T-helper 22 cell (primary cell): ENCODE measurements at places on chromosomes 1 and 21.

DNA sequence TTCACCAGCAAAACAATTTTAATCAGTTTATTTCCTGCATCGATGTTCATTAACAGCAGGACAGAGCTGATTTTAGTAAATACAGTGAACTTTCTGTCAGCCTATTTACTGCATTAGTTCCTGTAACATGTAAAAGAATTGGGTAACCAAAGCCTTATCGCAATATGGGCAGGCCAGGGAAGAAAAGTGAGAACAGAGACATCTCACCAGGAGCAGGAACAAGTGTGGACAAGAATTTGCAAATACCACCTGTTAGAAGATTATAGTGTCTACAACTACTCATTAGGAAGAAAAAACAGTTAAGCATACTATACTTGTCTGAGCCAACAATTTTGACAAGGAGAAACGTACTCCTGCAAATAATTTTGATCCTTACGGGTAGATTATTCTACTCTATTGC is 1293.9 kb downstream of the PLA2G4A start:
- DNase-seq, result no peak

GRCh38 chr1:10538646-10539355 is 64.1 kb downstream of the PEX14 start:
- no peak for DNase-seq

GRCh38 chr1:158146165-158146564 is 34.5 kb upstream of the CD1D start:
- no peak for DNase-seq

DNA sequence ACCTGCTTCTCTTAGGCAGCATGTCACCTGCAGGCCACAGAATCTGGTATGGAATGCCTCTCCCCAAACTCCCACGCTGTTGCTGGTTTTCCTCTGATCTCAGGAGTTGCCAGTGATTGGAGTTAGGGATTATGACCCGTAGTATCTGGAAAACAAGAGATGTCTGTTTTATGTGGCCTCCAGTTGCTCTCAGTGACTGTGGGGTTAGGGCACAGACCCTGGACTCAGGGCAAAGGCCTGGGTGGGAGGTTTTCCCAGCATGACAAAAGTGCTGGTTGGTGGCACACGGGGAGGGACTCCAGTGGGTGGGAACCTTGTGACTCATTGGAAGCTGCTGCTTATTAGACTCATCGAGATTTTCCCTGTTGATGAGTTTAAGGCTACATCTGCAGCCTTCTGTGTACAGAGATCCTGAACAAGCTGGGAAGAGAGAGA is at the start of gene NR1I3:
Gene NR1I3, minus strand, starts transcription at position 165 of the 435 bp plus-strand sequence. CDS start 1,638 bp downstream, outside the sequence.
- no peak for DNase-seq

- DNase-seq, result no peak
These were observed 8.2 kb upstream of the KCNE2 start for GRCh38 chr21:34355570-34355969.

GRCh38 chr1:39391691-39392679 is 99.5 kb upstream of the BMP8A start:
- DNase-seq, result no peak

DNA sequence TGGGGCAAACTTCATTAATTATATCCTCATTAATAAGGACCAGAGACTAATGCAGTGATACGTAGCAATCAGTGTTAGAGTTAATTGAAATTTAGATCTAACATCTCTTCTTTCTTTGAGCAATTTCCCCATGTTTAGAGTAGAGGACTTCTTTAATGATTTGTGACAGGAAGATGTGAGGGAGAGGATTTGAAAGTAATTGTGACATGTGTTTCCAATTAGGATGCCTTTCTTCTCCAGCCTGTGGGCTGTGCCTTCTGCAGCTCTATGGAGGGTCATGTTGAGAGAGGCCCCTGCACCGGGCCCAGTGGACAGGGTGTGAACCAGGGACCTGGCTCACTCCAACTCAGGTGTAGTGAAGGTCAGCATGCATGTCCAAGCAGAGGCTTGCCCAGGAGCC is 103.0 kb downstream of the GREM2 start:
- no peak for DNase-seq

DNA sequence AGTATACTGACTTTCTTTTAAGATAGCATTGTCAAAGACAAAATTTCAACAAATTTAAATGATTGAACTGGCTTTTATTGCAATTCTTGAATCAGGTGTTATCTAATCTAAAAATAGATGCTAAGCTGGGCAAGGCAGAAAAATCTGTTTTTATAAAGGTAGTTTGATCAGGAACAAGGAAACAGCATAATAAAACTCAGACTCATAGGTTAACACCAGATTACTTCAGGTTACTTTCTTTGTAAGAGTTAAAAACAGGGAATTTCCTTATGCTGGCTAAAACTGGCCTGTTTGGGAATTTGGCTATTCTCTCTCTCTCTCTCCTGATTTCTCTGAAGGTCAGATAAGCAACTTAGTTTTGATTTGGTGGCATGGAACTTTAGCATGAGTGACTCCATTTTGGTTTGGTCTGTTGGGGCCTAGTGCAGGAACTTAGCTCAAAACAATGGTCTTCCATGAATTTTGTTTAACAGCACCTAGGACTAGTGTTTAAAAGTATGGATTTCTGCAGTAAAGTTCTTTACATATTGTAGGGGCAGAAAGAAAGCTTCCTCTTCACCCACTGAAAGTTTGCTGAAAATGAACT is 24.2 kb upstream of the IVNS1ABP start:
- DNase-seq, result no peak

DNA sequence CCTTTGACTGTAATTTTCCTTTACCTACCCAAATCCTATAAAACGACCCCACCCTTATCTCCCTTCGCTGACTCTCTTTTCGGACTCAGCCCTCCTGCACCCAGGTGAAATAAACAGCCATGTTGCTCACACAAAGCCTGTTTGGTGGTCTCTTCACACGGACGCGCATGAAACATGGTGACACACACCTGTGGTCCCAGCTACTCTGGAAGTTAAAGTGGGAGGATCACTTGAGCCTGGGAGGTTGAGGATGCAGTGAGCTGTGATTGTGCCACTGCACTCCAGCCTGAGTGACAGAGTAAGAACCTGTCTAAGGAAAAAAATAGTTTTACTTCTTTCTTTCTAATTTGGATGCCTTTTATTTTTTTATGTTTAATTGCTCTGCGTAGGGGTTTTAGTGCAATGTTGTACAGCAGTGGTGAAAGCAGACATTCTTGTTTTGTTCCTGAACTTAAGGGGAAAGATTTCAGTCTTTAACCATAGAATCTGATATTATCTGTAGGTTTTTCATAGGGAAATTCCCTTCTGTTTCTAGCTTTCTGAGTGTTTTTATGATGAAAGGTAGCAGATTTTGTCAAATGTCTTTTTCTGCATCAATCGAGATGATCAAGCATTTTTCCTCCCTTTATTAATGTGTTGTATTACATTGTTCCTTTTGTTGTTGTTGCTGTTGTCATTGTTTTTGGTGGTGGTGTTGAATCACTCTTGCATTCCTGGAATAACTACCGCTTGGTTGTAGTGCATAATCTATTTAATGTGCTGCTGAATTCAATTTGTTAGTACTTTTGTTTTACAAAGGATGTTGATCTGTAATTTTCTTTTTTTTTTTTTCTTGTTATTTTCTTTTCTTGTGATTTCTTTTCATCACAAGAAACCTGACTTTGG is 497.4 kb downstream of the DISC1 start:
- no peak for DNase-seq

DNA sequence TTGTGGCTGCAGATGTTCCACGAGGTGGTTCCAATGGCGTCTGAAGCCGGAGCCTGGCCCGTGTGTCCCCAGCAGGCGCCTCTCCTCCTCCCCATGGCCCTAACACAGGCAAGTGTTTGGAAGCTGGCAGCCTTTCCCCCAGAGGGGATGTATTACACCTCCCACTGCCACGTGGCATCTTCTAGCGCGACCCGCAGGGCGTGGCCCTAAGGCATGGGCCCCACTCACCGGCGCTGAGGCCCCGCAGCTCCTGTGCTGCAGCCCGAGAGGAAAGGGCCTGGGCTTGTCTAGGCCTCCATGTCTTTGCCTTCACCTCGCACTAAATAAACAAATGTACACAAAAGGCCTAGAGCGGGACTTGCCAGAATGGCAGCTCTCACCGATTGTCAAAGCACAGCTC is 37.9 kb downstream of the SLC66A1 start:
- no peak for DNase-seq

DNA sequence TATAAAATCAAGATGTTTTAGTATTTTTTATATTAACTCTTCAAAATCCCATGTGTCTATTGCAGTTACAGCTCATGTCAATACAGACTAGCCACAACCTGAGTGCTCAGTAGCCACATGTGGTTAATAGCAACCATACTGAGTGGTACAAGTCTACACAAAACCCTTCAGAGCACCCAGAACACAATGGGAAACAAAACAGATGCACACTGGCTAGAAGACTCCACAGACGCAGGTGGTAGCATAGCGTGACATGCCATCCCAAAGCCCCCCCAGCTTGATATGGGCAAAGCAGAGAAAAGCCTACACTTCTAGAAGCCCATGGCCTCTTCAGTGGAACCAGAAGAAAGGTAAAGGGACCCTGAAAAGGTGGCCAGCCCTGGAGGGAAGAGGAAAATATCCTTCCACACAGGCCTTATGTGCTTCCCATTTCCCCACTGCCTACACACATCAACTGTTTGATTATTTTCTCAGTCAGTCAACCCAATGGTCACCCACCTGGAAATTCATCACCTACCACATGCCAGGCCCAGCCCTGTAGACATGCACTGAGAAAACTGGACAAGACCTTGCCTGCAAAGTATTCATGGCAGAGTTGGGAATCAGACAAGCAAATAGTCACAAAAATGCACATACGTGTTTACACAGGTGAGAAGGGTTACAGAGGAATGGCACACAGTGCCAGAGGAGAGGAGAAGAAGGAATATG is 175.0 kb downstream of the VAV3 start:
- DNase-seq, result no peak

DNA sequence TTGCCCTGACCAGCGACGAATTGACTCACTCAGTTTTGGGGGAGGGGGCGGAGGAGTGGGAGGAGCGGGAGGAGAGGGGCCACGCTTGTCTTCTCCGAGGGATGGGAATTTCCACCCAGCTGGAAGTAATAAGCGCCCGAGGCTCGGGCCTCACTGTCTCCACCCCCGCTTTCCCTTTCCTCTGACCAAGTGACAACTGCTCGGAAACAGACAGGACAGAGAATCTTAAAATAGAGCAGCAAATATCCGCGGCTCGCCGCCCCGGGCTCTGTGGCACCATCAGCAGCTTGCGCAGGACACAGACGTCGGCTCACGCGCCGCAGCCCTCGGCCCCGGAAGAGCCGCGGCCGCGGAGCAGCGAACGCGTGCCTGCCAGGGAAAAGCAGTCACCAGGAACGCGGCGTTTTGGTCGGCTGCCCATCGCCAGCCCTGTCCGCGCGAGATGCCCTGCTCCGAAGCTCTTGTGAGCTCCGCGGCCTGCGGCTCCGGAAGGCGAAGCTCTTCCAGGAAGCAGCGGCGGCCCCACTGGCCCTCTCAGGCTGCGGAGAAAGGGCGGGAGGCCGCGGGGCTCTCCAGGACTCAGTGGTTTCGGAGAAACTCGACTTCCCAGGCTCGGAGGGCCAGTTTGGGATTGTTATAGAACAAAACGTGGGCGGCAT is 10.7 kb upstream of the RGS16 start:
- peak; percentile 35 for DNase-seq

DNA sequence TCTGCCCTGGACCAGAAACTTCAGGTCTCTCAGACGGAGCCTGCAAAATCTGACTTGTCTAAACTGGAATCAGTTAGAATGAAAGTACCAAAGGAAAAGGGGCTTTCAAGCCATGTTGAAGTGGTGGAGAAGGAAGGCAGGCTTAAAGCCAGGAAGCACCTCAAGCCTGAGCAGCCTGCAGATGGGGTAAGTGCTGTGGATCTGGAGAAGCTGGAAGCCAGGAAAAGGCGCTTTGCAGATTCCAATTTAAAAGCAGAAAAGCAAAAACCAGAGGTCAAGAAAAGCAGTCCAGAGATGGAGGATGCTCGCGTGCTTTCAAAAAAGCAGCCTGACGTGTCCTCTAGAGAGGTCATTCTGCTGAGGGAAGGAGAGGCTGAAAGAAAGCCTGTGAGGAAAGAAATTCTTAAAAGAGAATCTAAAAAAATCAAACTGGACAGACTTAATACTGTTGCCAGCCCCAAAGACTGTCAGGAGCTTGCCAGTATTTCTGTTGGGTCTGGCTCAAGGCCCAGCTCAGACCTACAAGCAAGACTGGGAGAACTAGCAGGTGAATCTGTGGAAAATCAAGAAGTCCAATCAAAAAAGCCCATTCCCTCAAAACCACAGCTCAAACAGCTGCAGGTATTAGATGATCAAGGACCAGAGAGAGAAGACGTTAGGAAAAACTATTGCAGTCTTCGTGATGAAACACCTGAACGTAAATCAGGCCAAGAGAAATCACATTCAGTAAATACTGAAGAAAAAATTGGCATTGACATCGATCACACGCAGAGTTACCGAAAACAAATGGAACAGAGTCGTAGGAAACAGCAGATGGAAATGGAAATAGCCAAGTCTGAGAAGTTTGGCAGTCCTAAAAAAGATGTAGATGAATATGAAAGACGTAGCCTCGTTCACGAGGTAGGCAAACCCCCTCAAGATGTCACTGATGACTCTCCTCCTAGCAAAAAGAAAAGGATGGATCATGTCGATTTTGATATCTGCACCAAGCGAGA is 46.6 kb downstream of the ZBTB17 start:
- DNase-seq, result no peak

DNA sequence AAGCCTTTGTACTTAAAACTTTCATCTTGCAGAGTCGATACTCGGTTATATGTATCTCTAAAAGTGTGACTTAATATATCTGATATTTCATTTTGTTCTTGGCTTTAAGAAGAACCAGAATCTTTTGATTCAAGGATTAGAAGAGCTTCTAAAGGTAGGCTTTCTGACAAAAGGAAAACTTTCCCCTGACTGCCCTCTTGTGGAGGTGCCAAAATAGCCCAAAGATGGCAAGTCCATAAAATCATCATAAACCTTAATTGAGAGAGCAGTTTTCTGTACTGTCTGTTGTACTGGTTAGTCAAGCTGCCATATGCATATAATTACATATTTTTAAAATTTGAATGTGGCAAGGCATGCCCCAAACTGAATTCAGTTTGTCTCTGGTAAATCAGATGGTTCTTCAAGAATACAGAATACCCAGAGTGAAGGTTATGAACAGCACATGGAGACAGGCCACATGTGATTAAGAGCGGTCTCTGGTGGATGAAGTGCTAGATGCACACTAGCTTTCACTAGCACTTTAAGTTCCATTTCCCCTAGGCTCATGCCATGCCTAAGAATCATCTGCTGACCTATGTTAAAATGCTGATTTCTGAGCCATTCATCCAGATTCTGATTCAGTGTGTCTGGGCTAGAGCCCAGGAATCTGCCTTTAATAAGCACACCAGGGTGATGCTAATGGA is 27.7 kb upstream of the ELAVL4 start:
- DNase-seq, result no peak

- DNase-seq, result no peak
These were observed 19.4 kb downstream of the BLZF1 start for GRCh38 chr1:169387399-169387798.

DNA sequence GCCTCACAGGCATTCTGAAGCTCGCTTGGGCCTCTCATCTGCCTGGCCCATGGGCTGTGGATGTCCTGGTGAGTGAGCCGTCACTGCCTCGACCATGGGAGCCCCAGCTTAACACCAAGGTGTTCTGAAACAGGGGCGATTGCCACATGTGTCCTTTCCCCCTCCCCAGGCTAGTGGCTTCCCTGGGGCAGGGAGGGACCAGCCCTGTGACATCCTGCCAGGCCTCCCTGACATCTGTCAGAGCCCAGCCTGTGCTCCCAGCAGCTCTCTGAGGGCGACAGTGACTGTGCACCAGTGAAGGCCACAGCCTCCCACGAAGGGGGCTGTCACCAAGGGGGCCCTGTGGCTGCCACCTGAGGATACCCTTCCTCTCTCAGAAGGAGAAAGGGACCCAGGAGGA is 35.9 kb upstream of the CCDC27 start:
- no peak for DNase-seq

- no peak for DNase-seq
These were observed 12.8 kb upstream of the TSPEAR start for GRCh38 chr21:44724196-44724595.
